ENCODE measurements at places on chromosomes 16 and 17.

GRCh38 chr17:42294469-42295398 lies 6.4 kb downstream of the STAT5A start:
- DNase-seq: no peak

DNA sequence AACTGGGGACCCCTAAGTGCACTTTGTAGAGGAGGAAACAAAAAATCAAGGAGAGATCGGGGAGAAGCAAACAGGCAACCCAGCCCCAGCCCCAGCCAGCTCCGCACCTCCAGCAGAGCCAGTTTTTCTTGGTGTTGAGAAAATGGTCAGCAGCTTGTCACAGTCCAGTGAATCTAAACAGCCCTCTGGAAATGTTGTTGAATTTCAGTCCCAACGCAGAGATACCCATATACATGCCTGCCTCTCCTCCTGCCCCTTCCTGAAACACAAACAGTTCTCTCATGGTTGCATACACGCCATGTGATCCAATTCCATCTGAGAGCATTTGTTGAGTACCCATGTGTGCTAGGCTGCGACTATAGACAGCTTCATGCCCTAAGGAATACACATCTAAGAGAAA lies 42.4 kb upstream of the LHX1 start:
- no peak for DNase-seq

- peak; percentile 69 for DNase-seq
Measured at GRCh38 chr17:81386646-81387099, 8.6 kb upstream of the BAHCC1 start.

DNA sequence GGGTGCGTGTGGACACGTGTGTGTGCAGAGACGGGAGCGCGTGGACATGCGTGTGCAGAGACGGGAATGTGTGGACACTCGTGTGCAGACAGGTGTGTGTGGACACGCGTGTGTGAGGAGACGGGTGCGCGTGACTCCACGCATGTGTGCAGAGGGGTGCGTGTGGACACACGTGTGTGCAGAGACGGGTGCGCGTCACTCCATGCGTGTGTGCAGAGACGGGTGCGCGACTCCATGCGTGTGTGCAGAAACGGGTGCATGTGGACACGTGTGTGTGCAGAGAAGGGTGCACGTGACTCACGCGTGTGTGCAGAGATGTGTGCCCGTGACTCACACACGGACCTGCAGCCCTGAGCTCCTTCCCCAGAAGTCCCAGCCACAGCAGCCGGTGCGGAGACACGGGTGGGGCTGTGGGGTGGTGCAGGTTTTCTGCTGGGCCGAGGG lies 2.2 kb upstream of the CD7 start:
- no peak for DNase-seq

DNA sequence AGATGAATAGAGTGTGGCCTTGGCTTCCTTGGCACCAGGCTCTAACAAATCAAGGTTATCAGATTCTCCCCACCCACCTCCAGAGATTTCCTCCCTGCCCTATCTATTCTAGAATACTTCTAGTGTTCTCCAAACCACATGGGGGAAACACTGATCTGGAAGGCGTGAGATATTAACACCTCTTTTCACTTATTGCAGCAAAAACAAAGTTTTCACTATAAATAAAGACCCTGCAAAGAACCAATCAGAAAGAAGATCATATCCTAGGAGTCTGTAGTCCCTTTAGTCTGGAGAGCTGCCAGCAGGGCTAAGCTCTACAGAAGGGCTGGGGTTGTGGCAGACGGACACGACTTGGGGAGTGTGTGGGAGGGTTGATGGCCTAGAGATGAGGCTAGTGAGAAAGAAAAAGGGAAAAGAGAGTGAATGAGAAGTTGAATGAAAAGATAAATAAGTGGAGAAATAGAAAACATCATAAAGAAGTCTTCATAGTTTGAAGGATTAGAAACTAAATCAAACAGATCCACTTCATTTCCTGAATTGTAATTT lies 8.6 kb upstream of the SKAP1 start:
- no peak for DNase-seq

GRCh38 chr17:13636951-13637350 lies 35.2 kb upstream of the HS3ST3A1 start:
- no peak for DNase-seq

- no peak for DNase-seq
Measured at GRCh38 chr17:56119936-56120335, 33.3 kb upstream of the ANKFN1 start.

GRCh38 chr16:31400191-31400590 lies 7.1 kb downstream of the ITGAD start:
- DNase-seq: no peak

GRCh38 chr17:11882716-11883115 lies 114.6 kb downstream of the ZNF18 start:
- no peak for DNase-seq

DNA sequence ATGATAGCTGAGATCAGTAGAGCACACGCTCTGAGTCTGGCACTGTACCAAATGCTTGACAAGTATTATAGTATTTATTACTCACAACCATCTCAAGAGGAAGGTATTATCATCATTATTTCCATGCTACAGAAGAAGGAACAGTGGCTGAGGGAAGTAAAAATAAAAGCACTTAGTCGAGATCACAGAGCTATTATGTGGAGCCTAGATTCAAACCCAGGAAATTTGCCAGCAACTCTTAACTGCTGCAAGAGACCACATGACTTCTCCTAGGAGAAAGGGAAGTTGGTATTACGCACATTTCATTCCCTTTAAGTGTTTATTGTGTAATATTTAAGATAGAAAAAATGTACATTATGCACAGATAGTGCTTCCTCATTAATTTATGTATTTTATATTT lies 1.0 kb upstream of the RHOT1 start:
- peak; percentile 2 for DNase-seq

GRCh38 chr16:8848939-8849391 lies 19.8 kb downstream of the CARHSP1 start:
- DNase-seq: no peak

DNA sequence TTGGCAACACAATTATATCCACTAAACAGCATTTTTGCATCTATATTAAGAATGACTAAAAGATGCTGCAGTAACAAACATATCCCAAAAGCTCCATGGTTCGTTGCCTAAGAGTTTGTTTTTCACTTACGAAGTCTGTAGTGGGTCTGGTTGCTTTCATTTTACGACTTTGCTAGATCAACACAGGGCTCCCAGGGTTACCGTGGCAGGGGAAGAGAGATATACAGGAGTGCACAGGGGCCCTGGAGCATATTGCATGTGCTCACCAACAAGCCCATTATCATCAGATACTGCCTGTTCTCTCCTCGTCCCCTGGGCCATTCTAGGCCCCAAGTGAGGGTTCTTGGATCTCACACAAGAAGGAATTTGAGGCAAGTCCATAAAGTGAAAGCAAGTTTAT lies 3.1 kb upstream of the MMP2 start:
- DNase-seq: no peak

DNA sequence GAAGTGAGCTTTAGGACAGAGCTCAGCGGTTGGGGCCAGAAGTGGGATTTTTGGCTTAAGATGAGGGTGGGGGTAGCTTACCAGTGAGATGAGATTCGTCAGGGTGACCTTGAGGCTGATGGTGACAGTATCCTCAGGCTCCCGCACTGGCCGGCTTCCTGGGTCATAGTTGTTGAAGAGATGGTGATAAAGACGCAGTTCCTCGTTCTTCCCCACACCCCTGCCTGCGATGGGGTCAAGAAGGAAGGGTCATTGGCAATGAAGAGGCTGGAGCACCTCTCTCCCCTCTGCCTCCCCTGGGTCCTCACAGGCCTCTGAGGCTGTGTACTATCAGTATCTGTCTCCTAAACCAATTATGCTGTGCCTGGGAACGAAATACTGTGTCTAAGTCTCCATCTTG lies 358 bp downstream of the CHRNE start:
- no peak for DNase-seq

- no peak for DNase-seq
Measured at GRCh38 chr17:55236316-55236715, 28.4 kb upstream of the HLF start.

- DNase-seq: no peak
Measured at GRCh38 chr17:73910206-73910605, 266.0 kb upstream of the SDK2 start.

DNA sequence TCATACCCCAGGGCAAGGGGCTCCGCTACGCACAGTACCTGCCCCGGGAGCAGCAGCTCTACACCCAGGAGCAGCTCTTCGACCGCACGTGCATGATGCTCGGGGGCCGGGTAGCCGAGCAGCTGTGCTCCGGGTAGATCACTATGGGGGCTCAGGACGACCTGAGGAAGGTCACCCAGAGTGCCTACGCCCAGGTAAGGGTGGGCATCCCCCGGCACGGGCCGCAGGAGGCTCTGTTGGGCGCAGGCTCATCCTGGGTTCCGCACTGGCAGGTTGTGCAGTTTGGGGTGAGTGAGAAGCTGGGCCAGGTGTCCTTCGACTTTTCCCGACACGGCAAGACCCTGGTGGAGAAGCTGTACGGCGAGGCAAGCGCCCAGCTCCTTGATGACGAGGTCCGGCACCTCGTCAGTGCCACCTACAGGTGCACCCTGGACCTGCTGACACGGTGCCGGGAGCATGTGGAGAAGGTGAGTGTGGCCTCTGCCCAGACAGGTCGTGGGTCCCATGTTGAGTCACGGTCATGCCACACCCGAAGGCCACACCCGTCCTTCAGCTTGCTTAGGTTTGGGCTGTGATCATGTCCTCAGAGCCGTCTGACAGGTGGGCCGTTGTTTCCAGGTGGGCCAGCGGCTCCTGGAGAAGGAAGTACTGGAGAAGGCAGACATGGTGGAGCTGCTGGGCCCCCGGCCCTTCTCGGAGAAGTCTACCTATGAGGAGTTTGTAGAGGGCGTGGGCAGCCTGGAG lies 19.3 kb downstream of the DBNDD1 start:
- DNase-seq: no peak

GRCh38 chr16:73062743-73063733 lies 15.1 kb upstream of the ZFHX3 start:
- no peak for DNase-seq

DNA sequence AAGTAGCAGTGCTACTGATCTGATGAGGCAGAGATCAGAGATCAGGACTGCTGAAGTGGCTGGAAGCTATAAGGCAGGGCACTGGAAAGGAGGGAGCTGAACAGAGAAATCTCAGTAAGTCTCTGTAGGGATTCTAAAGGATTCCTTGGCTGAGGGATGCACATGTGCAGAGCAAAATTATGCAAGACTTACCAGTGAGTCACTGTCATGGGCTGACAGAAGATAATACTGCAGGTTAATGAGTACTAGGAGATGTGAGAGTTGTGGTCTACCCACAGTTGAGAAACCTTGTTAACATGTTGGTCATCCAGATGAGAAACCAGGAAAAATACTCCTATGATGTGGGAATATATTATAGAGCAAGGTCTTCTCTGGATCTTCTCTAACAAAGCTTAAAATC lies 378.1 kb downstream of the HAPSTR1 start:
- DNase-seq: no peak

DNA sequence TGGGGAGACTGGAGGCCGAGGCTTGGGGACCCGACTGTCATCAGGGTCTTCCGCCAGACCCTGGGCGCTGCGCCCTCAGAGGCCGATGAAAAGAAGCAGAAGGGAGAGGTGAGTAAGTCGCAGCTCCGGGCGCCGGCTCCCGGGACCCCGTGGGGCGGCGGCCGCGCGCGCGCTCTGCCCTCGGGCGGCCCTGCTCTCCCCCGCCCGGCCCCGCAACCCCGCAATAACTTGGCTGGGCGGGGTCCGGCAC lies 392 bp upstream of the ABHD15 start:
- no peak for DNase-seq

- no peak for DNase-seq
Measured at GRCh38 chr16:88407807-88408206, 25.0 kb downstream of the ZNF469 start.

DNA sequence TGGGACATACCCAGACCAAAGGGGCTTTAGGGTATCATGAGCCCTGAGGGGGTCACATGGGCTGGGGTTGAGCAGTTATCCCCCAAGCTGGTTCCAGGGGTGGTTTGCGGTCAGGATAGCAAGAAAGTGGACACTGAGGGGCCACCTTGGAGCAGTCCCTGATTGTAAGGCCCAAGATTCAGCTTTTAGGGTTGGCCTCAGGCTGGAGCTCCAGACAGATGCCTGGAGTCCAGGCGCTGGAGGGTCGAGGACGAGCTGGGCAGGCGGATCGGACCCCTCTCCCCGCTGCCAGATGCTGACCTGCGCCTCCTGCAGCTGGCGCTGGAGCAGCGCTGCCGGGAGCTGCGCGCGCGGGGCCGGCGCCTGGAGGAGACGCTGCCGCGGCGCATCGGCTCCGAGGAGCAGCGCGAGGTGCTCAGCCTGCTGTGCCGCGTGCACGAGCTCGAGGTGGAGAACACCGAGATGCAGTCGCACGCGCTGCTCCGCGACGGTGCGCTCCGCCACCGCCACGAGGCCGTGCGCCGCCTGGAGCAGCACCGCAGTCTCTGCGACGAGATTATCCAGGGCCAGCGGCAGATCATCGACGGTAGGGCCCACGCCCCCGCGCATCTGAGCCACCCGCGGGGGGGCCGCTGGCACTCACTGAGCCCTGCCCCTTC lies 10.0 kb downstream of the BTBD17 start:
- no peak for DNase-seq

GRCh38 chr16:81357711-81358260 lies 43.0 kb downstream of the GAN start:
- DNase-seq: no peak

Data from hypothalamus (tissue), 51 donors.